Vagina (tissue), 2 donors: ENCODE measurements at places on chromosomes 1 and 21. TPM values are rescaled to one million over a fixed set of nuclear protein-coding genes. Genes with fewer than 3 reads are reported as not detected.

DNA sequence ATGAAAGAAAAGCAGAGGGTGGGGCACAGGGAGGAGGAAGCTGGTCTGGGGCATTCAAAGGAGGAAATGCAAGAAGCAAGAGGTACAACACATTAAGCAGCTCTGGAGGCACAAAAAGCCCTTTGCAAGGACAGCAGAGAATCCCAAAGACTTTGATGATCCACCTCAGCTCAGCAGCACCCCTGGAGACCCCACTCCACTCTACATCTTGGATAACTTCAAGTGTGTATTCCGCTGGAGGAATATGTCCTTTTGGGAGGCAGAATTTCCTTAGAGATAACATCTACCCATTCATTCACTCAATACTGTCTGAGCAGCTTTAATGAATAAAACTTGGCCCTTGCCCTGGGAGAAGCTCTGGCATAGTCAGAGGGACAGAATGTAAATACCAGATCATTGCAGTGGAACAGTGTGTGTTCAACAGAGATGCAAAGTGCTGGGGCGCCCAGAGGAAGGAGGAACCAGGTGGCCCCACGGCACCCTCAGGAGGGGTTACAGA, 599.7 kb downstream of the KIF26B start:
- H3K4me3 ChIP-seq: no peak overlapping the region
- no peaks in the 10 kb centered on the region for H3K36me3 ChIP-seq
- H3K4me1 ChIP-seq: no peaks in the 10 kb centered on the region
- H3K27ac ChIP-seq: no peak overlapping the region
- H3K27me3 ChIP-seq: no peaks in the 10 kb centered on the region

DNA sequence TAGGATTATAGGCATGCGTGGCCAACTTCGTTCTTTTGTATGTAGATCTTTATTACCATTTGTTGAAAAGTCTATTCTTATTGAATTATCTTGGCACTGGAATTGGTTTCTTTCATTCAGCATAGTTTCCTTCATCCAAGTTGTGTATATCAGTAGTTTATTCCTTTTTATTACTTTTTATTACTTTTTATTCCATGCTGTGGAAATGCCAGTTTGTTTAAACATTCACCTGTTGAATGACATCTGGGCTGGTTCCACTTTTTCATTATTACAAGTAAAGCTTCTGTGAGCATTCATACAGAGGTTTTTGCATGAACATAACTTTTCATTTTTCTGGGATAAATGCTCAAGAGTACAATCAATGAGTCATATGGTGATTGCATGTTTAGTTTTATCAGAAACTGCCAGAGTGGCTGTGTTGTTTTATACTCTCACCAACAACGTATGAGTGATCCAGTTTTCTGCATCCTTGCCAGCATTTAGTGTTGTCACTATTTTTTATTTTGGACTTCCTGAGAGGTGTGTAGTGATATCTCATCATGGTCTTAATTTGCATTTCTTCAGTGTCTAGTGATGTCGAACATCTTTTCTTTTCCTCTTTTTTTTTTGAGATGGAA, 28.6 kb downstream of the PTPRU start:
- no peak overlapping the region for H3K4me3 ChIP-seq
- DNase-seq: no peak
- H3K36me3 ChIP-seq: no peaks in the 10 kb centered on the region
- H3K4me1 ChIP-seq: no peaks in the 10 kb centered on the region
- no peaks in the 10 kb centered on the region for H3K27me3 ChIP-seq
- no peak overlapping the region for H3K27ac ChIP-seq

- no peak overlapping the region for H3K4me3 ChIP-seq
- H3K27ac ChIP-seq: no peak overlapping the region
Observed at GRCh38 chr1:167409183-167409582, 109.1 kb downstream of the CD247 start.

- DNase-seq: no peak
- H3K27ac ChIP-seq: no peak overlapping the region
- H3K36me3 ChIP-seq: no peaks in the 10 kb centered on the region
Observed at GRCh38 chr1:177014325-177014724, 150.2 kb downstream of the ASTN1 start.

DNA sequence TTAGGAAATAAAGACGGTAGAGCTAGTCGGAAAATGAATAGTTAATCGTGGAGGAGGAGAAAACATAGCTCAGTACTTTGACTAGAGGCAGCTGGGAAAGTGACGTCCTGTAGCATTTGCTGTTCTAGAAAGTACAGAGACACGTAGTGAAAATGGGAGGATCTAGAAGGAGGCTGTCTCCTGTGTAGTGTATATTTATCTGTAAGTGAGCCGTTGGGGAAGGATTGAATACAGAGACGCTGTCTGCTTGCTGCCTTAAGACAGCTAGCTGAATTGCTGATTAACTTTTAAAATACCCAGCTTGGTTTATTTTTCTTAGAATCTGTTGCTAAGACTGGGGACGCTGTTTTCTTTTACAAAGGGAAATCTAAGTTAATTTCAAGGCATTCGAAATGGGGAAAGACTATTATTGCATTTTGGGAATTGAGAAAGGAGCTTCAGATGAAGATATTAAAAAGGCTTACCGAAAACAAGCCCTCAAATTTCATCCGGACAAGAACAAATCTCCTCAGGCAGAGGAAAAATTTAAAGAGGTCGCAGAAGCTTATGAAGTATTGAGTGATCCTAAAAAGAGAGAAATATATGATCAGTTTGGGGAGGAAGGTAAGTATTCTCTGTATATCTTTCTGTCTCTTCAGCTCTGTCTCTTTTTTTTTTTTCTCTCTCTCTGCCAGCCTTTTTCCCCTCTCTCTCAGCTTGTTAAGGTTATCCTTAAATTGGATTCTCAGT, at the start of gene DNAJB4:
Gene DNAJB4, plus strand, starts transcription at position 221 of the 729 bp plus-strand sequence. Its CDS starts 172 bp downstream, at position 393.
- H3K27me3 ChIP-seq: no peaks in the 10 kb centered on the region
- no peak for DNase-seq
- H3K4me3 ChIP-seq: peak within 1 kb of the TSS; percentile 64
- peaks cover 34% of the 10 kb centered on the region for H3K4me1 ChIP-seq
- no peaks in the 10 kb centered on the region for H3K36me3 ChIP-seq
- peak within 1 kb of the TSS; percentile 97 for H3K27ac ChIP-seq

DNA sequence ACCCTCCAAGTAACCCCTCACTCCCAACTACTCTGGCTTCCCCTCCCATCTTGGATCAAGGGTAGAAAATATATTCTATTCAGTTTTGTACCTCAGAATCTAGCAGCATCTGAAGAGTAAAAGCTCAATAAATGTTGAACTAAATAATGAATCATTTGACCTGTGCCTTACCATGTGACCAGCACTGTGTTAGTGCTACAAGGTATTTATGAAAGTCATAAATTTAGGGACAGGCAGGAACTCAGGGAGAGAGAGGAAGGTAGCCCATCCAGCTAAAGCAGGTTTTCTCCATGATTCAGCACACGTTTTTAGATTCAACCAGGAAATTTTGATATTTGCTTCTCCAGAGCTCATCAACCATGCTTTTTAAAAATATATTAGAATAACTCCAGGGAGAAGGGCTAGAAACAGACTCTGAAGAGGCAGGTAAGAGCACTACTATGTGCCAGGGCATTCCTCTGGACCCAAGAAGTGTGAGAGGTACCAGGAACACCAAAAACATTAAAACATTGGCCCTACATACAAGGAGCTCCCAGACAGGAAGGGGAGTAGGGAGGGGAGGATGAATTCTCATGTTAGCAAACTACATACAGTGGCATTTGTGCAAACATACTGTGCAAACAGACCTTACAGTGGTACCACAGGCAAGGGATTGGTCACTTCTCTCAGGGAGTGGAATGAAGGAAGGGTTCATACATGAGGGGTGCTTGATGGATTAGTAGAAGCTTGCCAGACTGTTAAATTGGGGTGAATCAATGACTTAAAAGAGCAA, 64.3 kb downstream of the FYB2 start:
- no peaks in the 10 kb centered on the region for H3K36me3 ChIP-seq
- H3K4me1 ChIP-seq: no peaks in the 10 kb centered on the region
- no peaks in the 10 kb centered on the region for H3K27me3 ChIP-seq
- DNase-seq: no peak

- no peaks in the 10 kb centered on the region for H3K27me3 ChIP-seq
- no peaks in the 10 kb centered on the region for H3K4me1 ChIP-seq
Observed at GRCh38 chr21:38478782-38479181, 19.5 kb downstream of the ERG start.

The CRNN gene
- total RNA-seq: 349 TPM

The MACF1 gene
- total RNA-seq: 291 TPM
